ENCODE measurements at places on chromosomes 7 and 10.

- DNase-seq: peak; percentile 65
Observed at GRCh38 chr10:104120903-104121484, 977 bp upstream of the SFR1 start.

DNA sequence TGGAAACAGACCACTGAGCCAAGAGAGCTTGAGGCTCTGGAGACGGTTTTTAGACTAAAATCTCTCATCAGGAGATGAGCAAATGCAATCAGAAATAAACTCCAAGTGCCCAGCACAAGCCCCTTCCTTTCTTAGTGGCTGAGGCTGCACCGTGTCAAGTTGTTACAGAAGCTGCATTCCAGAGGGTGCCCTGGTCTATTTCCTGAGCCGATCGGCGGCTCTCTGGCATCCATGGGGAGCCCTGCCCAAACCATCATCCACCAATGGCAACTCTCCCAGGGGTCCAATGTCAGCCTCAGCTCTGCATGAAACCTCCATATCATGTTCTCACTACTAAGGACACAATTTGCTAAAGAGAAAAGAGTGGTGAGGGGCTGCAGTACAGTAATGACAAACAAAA is 89.6 kb downstream of the SVIL start:
- DNase-seq: no peak

- DNase-seq: no peak
Observed at GRCh38 chr10:10629512-10629911, 388.2 kb upstream of the CELF2 start.

- DNase-seq: no peak
Observed at GRCh38 chr7:111803015-111803758, 240.9 kb upstream of the IMMP2L start.

GRCh38 chr7:40329601-40330153 is 194.9 kb downstream of the SUGCT start:
- no peak for DNase-seq

GRCh38 chr10:79380946-79381721 is 33.9 kb downstream of the PPIF start:
- no peak for DNase-seq

- DNase-seq: no peak
Observed at GRCh38 chr7:127390186-127390816, 2.2 kb downstream of the ZNF800 start.

- no peak for DNase-seq
Observed at GRCh38 chr10:102997998-102998397, 79.9 kb downstream of the CNNM2 start.

- no peak for DNase-seq
Observed at GRCh38 chr7:16271355-16271915, 149.9 kb downstream of the CRPPA start.

DNA sequence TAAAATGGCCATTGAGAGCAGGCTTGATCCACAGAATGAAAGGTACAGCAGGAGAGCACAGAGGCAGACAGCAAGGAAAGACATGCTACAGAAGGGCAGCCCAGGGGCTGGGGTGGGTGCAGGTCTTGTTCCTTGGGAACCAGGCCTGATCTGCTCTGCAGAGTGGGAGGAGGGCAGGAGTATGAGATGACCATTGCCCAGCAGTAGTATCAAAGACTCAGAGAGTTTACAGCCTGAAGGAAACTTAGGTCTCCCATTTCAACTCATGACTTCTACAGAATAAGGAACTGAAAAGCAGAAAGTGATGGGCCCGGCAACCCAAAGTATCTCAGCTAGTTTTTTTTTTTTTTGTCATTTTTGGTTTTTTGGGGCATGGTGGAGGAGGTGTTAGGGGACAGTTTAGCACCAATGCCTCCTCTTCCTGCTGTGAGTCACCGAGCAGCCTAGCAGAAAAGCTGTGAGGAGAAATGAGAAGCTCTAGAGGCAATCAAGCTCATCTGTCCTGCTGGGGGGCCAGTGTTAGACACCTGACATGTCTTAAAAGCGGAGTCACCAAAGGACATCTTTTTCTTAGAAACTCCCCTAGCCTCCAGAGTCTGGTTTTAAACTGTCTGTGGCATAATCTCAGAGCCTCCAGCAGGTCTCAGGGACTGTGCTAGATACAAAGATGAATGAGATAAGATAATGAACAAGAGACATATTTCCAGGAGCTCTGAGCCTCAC is 34.3 kb upstream of the HERPUD2 start:
- no peak for DNase-seq
